ENCODE measurements at places on chromosomes 2 and 18.

DNA sequence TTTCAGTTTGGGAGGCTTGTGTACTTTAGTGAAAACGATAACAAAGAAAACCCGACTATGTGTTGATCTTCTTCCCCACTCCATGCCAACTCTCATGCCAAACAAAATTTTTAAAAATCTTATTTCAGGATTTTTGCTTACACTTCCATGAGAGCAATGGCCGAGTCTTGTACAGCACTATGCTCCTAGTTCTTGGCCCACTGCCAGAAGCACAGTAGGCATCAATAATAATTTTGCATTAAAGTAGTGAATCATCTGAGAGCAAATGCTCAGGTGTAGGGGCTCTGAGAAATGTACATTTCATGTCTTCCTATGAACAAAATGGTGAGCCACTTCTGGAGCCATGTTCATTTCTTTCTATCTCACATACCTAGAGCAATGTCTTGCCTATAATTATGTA lies 62.2 kb downstream of the MAP3K19 start:
- no peak for DNase-seq

DNA sequence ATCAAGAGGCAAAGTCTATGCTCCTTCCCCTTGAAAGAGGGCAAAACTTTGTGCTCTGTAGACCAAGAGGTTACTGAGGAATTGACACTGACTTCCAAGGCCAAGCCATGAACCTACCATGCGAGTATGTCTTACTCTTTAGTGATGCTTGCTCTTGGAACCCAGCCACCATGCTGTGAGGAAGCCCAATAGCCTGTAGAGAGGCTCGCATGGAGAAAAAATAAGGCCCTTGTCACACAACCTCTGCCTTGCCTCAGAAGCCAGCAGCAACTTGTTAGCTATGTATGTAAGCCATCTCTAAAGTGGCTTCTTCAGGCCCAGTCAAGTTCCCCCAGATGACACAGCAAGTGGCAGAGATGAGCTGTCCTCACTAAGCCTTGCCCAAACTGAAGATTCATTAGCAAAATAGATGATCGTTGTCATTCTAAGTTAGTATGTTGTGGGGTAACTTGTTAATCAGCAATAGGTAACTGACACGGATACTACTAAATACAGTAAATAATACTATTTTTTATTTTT lies 66.1 kb upstream of the RGPD5 start:
- no peak for DNase-seq

- no peak for DNase-seq
Observed at GRCh38 chr18:67432806-67433205, 83.7 kb downstream of the DSEL start.

GRCh38 chr2:239022437-239023260 lies 174.8 kb downstream of the TWIST2 start:
- no peak for DNase-seq

All from stimulated activated CD8-positive, alpha-beta memory T cell treated with anti-CD3 and anti-CD28 coated beads, Interleukin-12 subunit alpha, Interleukin-12 subunit beta, amount 100 ng/mL, for 4 hours (primary cell).